ENCODE measurements at places on chromosomes 4 and X.

DNA sequence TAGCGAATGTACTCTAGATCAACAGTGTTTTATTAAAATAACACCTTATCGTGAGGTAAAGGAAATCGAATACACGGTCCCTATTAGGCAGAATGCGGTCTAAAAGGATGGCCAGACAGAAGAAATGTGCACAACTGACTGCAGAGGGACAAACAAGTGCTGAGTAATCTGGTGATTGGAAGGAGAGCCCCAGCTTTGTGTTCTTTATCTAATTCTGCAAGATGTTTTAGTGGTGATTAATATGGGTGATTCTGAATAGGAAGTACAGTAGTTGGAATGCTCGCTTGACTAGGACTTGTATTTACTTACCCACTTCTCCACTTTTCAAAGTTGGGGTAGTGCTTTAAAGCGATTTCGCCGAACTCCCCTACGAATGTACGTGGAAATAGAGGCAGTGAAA is 1.2 kb downstream of the WDR44 start:
- DNase-seq: no peak

- DNase-seq: no peak
Measured at GRCh38 chrX:107733686-107734085, 41.9 kb downstream of the TSC22D3 start.

DNA sequence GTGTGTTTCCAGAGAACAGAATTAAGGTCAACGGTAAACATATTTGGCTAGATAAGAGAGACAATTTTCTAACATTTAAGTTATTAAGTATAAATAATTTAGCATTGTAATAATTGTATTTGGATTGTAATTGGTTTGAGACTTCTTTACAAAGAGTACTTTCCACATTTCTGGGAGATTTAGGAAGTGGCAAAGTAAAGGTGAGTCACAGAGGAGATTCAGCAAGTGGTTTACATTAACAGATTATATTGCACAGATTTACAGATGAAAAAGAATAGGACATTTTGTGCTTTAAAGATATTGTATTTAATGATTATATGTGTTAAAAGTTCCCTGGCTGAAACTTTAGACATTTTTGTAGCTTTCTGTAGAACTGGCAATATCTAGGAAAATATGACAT is 584.4 kb upstream of the AADAT start:
- no peak for DNase-seq

GRCh38 chrX:24566240-24566639 is 80.9 kb downstream of the PCYT1B start:
- no peak for DNase-seq

DNA sequence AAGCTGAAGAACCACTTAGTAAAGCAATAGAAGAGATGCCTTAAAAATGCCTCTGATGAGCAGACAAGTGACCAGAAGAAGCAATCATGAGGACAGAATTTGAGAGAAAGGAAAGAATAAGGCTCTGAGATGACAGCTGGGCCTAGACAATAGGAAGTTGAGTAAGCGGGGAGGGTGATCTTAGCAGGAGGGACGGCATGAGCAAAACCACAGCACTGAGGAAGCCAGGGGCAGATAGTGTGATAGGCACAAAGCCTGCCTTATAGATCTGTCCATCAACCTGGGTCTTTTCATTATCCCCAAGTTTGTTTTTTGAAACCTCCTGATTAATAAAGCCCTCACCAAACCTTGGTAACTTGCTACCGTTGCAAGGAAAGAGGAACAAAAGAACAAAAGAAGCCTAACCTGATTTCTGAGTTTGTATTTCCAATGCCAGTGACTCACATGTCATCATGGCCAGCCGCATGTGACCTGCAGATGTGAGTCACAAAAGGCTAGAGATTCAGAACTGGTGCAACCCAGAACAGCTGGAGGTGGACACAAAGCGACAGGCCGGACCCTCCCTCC is 55.7 kb upstream of the PPARGC1A start:
- no peak for DNase-seq

DNA sequence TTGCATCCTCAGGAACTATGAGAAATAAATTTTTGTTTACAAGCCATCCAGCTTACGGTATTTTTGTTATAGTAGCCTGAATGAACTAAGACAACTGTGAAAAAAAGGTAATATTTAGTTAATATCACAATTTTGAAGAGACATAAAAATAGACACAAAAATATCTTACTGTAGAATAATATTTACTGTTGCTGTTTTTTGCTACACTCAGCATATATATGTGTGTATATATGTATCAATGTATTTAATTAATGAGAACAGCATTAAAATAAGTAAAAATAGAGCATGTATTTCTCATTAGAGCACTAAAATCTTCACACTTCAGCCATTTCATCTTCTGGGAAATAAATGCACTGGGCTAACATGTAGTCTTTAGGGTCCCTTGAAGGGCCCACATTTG is 24.6 kb downstream of the PPP3CA start:
- no peak for DNase-seq

DNA sequence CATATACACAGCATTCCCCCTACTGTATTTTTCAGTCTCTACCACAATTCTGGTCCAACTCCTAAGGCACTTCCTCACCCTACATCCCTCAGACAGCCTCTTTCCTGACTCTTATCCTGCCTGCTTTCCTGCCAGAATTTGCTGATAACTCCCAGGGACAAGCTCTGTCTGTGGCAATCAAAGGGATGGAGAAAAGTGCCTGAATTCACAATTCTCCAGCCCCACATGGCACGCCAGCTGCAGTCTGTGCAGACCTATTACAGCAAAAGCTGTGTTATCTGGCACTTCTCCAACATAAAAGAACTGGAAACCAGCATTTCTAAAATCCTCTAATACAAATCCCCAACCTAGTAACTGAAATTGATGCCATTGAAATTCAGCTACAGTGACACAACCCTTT is 404.8 kb downstream of the KLHL13 start:
- peak; percentile 71 for DNase-seq

DNA sequence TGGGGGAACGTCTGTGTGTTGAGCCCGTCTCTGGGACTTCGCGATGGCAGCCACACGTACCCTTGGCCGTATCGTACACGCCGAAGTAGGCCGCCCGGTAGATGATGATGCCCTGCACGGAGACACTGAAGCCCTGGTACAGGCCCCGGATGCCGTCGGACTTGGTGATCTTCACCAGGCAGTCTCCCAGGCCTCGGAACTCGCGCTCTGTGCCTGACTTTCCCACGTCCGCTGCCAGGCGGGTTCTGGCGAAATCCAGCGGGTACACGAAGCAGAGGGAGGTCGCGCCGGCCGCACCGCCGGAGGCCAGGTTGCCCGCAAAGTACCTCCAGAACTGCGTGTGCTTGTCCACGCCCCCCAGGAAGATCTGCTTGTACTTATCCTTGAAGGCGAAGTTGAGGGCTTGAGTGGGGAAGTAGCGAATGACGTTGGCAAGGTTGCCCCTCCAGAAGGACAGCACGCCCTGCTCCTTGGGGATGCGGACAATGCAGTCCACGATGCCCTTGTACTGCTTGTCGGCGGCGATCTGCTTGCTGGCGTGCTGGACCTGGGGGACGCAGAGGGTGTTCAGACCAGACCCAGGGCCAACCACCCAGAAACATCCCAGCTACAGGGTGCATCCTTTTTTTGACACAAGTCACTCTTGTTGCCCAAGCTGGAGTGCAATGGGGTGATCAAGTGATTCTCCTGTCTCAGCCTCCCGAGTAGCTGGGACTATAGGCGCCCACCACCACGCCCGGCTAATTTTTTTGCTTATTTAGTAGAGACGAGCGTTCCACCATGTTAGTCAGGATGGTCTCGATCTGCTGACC is 2.5 kb downstream of the SLC25A6 start:
- no peak for DNase-seq

DNA sequence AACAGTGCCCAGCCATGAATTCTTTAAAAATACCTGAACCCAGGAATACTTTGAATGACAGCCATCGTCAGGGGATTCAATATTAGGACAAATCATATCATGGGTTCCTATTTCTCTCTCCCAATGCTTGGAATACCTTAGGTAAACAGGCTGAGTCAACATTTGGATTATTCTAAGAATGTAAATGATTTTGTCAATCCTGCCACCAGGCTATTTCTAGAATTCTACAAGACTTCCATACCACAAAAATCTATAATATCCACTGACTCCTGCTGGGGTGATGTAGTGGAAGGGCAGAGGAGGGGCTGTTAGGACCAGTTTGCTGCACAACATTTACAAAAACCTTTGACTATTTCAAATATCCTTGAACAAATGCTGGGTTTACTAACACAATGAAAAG is 65.2 kb downstream of the IGFBP7 start:
- no peak for DNase-seq

GRCh38 chr4:157143369-157143768 is 67.4 kb downstream of the GLRB start:
- DNase-seq: no peak

DNA sequence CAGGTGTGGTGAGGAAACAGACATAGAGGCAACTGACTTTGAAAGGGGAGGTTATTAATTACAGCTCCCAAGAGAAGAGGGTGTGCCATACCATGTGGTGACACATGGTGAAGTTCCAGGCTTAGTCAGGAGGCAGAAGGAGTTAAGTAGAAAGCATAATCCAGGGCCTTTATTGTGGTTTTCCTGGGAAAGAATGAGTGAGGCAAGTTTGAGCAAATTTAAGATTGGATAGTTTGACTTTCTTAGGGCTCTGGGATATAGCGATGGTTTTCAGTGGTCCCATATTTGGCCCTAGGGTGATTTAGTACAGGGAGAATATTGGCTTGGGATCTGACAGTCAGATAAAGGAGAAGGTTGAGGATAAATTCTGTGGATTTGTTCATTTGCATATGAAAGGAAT is 495.9 kb upstream of the FSTL5 start:
- no peak for DNase-seq

GRCh38 chrX:37817579-37817978 is 29.8 kb downstream of the DYNLT3 start:
- DNase-seq: no peak

GRCh38 chr4:25817059-25817681 is 45.6 kb downstream of the SEL1L3 start:
- no peak for DNase-seq

- no peak for DNase-seq
Measured at GRCh38 chr4:2104556-2105345, 45.6 kb downstream of the NAT8L start.

GRCh38 chrX:103585411-103586313 is at the start of gene TCEAL4:
TCEAL4 (plus strand) TSS chrX:103585515; CDS start chrX:103586676, 1,161 bp downstream.
- peak; percentile 77 for DNase-seq

GRCh38 chr4:161696944-161697343 is 466.9 kb downstream of the FSTL5 start:
- DNase-seq: no peak

GRCh38 chr4:98026362-98026761 is 116.9 kb downstream of the STPG2 start:
- no peak for DNase-seq

DNA sequence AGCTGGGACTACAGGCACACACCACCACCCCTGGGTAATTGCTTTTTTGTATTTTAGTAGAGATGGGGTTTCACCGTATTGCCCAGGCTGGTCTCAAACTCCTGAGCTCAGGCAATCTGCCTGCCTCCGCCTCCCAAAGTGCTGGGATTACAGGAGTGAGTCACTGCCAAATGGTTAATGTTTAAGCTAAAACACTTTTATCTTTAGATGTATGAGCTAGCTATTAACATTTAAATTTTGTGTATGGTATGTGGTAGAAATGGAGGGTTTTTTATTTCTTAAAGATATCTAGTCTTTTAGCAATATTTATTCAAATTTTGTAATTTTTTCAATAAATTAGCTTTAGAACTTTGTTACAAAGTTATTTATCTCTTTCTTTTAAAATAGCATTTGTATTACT is 1659.8 kb upstream of the ADGRL3 start:
- no peak for DNase-seq

GRCh38 chr4:156798438-156798837 is 173.2 kb downstream of the PDGFC start:
- DNase-seq: no peak

- no peak for DNase-seq
Measured at GRCh38 chrX:149259241-149259640, 245.9 kb downstream of the IDS start.

DNA sequence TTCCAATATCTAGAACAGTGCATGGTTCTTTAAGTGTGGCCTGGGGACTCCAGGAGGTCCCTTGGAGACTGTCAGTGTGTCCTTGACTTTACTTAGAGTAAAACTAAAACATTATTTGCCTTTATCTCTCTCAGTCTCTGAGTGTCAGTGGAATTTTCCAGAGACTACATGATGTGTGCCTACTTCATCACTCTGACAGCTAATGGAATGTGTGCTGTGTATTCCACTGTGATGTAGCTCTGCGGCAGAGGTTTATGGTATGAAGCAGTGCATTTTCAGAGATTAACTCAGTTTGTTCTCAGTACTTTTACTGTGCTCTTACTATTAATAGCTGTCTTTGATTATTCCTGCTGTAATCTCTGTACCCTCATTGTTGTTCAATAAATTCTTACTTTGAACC is 85.6 kb downstream of the MANBA start:
- DNase-seq: no peak

GRCh38 chrX:141879616-141880015 is 24.1 kb upstream of the MAGEC1 start:
- no peak for DNase-seq

DNA sequence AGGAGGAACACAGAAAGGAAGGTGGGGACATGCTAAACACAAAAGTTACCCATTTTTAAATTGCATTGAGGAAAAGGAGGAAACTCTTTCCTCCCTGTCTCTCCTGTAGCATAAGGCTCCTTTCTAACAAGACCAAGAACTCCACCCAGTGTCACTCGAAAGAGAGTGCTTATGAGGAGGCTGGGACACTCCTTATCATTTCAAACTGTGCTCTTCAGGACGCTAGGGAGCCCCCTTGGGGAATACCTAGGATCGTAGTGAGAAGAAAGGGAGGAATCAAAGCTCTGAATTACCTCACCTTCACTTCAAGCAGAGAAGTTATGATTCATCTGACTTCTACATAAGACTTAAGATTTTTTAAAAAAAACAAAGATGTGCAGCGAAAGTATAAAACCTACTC is 65.5 kb downstream of the F9 start:
- no peak for DNase-seq

GRCh38 chrX:41491267-41492004 is 44.3 kb downstream of the NYX start:
- no peak for DNase-seq

DNA sequence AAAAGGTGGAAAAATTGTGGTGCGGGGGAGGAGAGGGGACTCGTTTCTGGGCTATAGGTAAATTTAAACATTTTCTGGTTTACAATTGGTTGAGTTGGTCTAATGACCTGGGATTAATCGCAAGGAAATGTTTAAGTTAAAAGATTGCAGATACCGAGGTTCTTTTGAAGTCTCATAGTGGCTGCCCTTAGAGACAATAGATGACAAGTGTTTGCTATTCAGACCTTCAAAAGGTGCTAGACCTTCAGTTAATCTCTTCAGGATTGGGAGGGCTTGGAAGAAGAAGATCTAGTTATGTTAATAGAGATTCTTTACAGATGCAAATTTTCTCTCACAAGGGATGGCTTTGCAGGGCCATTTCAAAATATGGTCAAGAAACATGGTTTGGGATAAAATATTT is 2286.1 kb upstream of the AGA start:
- no peak for DNase-seq

- DNase-seq: no peak
Measured at GRCh38 chr4:168212656-168213055, 105.9 kb downstream of the DDX60 start.

GRCh38 chrX:150926304-150926703 is 27.8 kb upstream of the CD99L2 start:
- DNase-seq: no peak

- no peak for DNase-seq
Measured at GRCh38 chr4:136737066-136737465, 795.2 kb downstream of the PCDH18 start.

GRCh38 chr4:18641334-18641733 is 619.8 kb upstream of the LCORL start:
- no peak for DNase-seq

- peak; percentile 37 for DNase-seq
Measured at GRCh38 chr4:139454111-139455045, at the start of gene RAB33B. RAB33B (plus strand) TSS chr4:139454121; CDS start chr4:139454196, 75 bp downstream.

- DNase-seq: no peak
Measured at GRCh38 chrX:123854329-123854728, 5.5 kb upstream of the XIAP start.
